Right forelimb (tissue), 1 donor: ENCODE measurements at places on chromosomes 1 and 21.

- no peak for DNase-seq
Observed at GRCh38 chr1:176560681-176561080, 97.7 kb downstream of the PAPPA2 start.

- DNase-seq = no peak
Observed at GRCh38 chr1:40395190-40396175, 22.0 kb downstream of the SMAP2 start.

DNA sequence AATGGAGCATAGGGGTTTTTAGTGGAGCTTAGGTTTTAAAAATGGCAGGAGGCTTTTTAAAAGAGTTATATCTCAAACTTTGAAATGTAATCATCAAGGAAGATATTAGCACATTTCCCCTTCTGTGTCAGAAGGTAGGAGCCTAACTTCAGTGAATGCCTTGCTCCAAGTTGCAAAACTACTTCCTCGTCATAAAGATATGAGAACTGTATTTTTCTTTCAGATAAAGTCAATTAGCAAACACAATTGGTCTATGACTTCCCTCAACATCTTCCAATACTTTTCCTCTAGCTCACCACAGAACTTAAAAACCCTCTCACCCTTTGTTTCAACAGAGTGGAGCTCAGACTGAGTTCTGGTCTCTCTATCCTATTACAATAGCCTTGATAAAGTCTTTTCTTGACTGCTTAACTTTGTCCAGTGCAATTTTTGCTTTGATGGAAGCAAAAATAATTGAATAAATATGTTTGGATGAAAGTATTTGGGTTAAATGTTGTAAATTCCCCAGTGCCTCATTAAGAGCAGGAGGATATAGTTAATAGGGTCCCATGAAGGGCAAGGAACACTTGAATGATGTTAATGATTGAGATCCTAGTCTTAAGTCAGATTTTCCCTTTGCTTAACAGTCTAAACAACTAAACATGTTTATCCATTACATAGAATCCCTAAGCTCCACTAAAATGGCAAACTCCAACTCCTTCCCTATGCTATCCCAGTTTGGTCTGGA, 58.9 kb downstream of the TNFSF18 start:
- DNase-seq = no peak

- DNase-seq = no peak
Observed at GRCh38 chr1:221469476-221469875, 272.4 kb downstream of the DUSP10 start.

DNA sequence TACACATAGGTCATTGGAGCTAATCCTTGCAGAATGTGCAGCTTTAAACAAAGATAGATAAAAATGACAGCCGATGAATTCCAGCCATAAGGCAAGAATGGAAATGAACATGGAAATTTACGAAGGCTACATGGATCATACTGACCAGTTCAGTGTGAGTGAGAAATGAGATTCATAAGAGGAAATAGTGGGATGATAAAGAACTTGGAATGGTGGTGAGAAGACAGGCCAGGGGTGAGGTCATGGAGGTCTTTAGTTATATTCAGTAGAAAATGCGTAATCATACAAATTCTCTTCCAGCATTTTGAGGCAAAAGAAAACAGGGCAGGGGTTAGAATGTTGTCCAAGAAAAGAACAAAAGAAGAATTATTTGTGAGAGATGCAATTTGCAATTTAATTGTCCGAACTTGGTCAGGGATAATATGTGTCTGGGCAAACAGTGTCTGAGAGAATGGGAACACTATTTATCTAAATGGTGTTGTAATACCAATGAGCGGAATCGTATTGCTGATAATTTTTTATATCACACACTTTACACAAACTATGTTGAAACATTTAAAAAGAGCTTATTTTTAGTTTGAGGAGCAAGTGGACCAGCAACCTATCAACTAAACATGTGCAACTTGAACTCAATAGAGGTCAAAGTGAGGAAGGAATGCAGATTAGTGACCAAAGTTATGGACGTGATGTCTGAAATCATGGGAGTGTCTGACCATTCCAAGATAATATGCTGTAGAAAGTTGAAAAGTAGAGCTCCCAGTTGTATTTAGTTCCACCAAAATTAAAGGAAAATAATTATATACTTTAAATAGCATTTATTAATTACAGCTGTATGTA, 739.0 kb upstream of the NCAM2 start:
- no peak for DNase-seq

GRCh38 chr1:162138112-162138511, 68.6 kb downstream of the NOS1AP start:
- DNase-seq = no peak

DNA sequence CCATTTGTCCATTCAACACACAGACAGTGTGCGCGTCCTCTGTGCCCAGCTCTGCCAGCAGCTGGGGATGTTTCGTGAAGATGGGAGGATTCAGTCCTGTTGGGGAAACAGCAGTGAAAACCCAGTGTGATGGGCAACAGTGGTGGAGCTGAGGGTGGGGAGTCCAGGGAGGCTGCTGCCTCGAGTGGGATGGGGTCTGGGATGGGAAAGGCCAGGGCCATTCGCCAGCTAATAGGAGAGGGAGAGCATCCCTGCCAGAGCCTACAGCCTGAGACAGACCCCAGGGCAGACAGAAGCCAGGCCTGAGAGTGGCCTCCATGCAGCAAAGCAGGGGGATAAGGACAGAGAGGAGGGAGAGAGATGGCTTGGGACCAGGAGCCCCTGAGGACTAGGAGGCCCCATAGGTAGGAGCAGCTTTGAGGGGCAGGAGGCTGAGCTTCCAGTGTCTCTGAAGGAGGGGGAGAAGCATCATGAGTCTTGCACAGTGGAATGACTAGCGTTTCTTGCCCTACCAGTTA, 252.6 kb downstream of the NPHP4 start:
- no peak for DNase-seq

GRCh38 chr1:209023790-209024189, 559.7 kb upstream of the CAMK1G start:
- DNase-seq = no peak

DNA sequence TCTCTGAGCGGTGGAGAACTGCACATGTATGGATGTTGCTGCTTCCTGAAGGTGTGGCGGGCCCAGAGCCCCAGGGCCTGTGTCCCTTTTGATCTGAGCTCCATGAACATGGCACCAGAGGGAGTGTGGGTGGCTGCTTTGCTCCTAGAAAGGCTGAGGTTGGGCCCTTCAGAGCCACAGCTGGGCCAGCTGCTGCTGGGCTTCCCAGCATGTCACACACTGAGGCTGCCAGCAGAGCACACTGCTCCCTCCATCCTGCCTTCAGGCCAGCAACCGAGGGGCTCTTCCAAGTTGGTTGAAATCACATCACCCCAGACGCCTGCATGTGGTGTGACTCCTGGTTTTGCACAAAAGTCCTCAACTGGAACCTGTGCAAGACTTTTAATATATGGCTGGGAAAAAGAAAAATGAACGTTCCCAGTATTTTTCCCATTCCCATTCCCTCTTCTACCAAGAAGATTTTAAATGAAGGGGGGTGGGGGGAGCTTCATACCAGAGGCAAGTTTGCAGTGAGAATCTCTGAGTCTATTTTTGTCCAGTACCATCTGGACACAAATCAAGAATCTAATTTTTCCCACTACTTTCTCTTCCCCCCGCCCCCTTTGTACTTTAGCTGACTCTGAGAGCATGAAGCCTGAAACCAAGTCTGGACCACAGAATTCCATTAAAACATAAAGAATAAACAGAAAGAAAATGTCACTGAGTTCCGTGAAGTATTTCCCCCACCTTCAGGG, 26.2 kb upstream of the NGF start:
- no peak for DNase-seq

DNA sequence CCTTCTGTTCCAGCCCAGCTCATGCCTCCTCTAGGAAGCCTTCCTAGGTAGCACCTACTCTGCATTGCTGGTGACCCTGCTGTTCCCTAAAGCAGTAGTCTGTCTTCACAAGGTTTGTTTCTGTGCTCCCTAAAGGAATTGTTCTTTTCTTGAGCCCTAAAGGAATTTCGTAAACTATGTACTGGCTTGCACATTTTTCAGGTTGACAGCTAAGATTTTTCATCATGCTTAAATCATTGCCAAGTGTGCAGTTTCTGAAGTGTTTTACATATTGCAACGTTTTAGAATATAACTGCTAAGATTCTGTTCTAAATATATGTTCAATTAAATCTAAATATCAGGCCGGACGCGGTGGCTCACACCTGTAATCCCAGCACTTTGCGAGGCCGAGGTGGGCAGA, 13.1 kb downstream of the S100A16 start:
- no peak for DNase-seq

GRCh38 chr1:162161916-162162550, 92.5 kb downstream of the NOS1AP start:
- no peak for DNase-seq

GRCh38 chr21:41845310-41846032, 33.7 kb downstream of the PRDM15 start:
- DNase-seq = no peak

- no peak for DNase-seq
Observed at GRCh38 chr1:162391790-162392563, 10.4 kb downstream of the C1orf226 start.

DNA sequence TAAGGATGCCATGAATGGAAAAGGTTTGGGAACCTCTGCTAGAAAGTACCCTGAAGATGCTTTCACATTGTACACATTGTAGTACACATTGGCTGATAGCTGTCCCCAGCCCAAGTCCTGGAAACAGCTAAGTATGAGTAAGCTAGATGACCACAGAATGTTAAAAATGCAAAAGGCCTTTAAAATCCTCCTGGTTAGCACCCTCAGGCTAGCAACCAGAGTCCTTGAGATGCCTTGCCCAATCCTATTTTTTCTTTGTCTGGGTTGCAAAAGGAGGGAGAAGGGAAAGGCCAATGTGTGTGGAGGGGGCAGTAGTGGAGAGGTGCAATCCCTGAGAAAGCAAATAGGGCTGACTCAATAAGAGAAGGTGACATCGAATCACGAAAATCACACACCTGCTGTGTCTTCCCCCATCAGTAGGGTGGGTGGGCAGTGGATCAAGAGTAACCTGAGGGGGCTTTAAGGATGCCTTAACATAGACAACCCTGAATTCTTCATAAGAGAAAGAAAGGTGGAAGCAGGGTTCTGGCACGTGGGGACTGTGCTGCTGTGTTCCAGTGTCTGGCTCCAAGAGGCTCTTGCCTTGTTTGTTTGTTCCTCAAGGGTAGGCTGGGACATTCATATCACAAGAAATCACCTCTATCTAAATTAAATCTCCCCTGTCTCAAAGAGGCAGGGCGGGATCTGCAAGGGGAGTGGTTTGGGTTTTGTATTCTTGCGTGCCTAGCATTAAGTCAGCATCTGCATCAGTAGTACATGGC, 266.2 kb upstream of the PLXNA2 start:
- DNase-seq = no peak

DNA sequence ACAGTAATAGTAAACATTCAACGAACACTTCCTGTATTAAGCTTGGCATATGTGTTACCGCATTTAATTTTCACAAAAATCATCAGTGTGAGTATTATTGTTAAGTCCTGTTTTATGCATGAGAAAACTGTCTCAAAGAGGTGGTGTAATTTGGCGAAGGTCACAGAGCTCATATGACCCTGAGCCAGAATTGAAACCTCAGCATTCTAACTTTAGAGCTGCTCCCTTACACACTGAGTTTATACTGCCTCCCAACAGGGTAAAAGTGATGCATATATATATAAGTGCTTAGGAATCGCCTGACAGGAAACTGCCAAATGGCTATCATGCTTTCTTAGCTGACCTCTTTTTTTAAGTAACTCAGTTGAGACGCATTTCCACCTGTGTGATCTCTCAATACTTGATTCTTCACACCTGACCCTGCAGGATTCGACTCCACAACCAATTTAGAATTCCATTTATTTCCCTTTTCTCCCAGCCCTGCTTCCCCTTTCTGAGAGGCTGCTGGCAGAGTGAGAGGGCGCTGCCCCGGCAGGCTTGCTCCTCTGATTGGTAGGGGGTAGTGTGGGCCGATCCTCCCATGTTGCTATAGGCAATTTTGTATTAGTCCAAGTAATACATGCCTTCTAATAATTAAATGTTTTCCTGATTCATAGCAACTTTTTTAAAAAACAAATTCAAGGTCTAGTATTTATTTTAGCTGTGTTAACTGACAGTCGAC, 40.5 kb downstream of the ZBTB40 start:
- no peak for DNase-seq

- DNase-seq = no peak
Observed at GRCh38 chr1:168007691-168008090, 70.8 kb upstream of the MPC2 start.

DNA sequence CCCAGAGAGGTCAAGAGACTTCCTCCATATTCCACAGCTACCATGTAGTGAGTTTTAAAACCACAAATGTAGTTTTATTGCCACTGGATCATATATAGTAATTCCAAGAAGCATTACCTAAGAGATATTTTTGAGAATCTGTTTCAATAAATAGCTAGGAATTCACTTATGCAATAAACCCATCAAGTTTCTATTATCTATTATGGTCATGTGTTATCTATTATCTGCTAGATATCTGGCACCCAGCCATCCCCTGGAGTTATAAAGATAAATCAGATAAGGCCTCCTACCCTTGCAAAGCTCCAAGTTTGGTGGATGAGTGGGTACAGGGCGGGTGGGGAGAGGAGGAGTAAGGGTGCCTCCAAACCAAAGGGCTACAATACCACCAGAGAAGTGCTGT, 10.3 kb upstream of the VWA5B1 start:
- no peak for DNase-seq
